ENCODE measurements at places on chromosomes 4 and X.

DNA sequence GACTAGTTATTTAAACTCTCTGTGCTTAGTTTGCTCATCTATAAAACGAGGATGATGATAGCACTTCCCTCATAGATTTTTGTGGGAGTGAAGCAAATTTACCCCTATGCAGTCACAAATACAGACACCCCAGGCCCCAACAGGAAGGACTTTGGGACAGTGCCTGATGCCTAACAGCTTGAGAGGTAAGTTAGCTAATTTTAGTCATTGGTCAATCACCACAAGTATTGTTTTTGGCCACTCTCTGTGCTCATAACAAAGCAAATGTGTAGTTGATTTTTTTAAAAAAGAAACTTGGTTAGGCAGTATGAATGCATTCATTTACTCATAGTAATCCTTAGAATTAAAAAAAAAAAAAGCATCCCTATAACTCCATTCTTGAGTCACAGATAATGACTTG, 1590.7 kb upstream of the TENM3 start:
- DNase-seq: no peak

- no peak for DNase-seq
These were observed 109.9 kb upstream of the LRPAP1 start for GRCh38 chr4:3642056-3642630.

- DNase-seq: no peak
These were observed 25.8 kb upstream of the CHRNA9 start for GRCh38 chr4:40309250-40309774.

DNA sequence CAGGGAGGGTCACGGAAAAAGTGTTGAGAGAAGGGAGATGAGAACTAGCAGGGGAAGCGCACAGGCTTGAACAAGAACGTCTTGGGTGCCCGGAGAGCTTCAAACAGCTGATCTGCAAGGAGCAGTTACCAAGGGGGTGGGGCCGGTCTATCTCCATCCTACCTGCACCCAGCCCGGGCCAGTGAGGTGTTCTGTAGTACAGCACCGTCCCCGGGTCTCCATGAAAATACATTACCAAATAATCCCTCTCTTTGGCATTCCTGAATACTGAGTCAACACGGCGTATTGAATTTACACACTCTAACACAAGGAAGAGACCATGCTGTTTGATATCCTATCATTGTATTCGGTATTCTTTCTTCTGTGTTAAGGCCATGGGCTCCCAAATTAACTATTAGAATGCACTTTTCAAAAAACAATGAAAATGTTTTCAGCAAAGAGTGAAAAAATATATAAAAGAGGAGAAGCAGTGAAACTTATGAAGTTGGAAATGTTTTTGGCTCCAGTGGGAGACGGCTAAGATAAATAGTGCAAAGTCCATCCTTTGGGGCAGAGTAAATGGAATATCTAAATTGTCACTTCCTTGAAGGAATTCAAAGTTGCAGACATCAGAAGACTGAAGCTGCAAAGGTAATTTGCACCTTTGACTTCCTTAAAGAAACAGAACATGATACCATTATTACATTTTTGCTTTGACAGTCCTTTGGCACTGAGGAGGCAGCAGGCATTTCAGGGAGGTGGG, 90.3 kb downstream of the DHRSX start:
- DNase-seq: no peak

GRCh38 chrX:103688946-103689345, 2.4 kb upstream of the MORF4L2 start:
- peak; percentile 21 for DNase-seq

DNA sequence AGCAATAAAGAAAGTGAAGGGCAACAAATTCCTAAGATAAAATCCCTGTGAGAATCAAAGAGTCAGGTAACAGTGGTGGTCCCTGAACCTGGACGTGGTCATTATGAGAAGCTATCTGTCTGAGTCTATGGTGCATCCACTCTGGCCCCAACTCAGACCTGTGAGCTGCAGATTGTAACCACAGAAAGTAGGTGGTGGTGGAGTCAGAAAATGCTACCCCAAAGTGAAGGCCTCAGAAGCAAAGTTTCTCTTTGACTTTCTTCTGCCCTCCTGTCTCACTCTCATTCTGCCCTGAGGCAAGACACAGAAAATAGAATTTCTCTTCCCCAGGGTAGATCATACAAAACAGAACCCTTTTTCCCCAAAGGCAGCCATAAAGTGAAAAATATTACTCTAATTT, 84.1 kb upstream of the NEIL3 start:
- no peak for DNase-seq

GRCh38 chrX:108397627-108398391, 40.4 kb downstream of the COL4A6 start:
- DNase-seq: no peak

GRCh38 chr4:184675821-184676492, 26.4 kb downstream of the PRIMPOL start:
- DNase-seq: no peak

GRCh38 chr4:10082047-10082446, 34.6 kb downstream of the WDR1 start:
- no peak for DNase-seq

- no peak for DNase-seq
These were observed 155.1 kb downstream of the PPP3CA start for GRCh38 chr4:101192244-101192643.

GRCh38 chr4:8644461-8644891, 51.9 kb downstream of the CPZ start:
- DNase-seq: no peak

DNA sequence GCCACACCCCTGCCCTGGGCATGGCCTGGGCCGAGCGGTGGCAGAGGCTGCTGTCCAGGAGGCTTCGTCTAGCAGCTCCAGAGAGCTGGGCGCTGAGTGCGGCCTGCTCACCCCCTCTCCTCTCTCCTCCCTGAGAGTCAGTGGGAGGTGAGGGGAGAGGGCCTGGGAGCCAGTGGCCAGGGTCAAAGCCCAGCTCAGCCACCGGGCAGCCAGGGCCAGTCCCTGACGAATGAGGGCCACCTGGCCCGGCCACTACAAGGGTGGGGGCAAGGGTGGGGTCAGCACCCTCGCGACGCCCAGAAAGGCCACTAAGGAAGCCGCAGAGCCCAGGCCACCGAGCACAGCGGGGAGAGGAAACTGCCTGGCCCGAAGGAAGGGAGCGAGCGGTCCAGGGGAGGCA, 131.7 kb downstream of the FAM53A start:
- DNase-seq: no peak

GRCh38 chrX:54446084-54446483, 5.9 kb downstream of the TSR2 start:
- no peak for DNase-seq

- no peak for DNase-seq
These were observed 26.5 kb upstream of the JADE1 start for GRCh38 chr4:128782875-128783614.

GRCh38 chr4:185352741-185353140, 43.0 kb downstream of the LRP2BP start:
- DNase-seq: no peak

GRCh38 chrX:129780441-129781105, 824 bp downstream of the SASH3 start:
- no peak for DNase-seq

Measured in NCI-H1436 treated with DMSO at 0.1 percent for 48 hours (cell line).